Activated gamma-delta T cell treated with anti-CD3 and anti-CD28 coated beads, Interleukin-2, amount 50 U/mL, for 16 hours (primary cell): ENCODE measurements at places on chromosomes 1 and 21.
A peak's percentile ranks its signal among the peaks of the same experiment; 100 is the strongest.

DNA sequence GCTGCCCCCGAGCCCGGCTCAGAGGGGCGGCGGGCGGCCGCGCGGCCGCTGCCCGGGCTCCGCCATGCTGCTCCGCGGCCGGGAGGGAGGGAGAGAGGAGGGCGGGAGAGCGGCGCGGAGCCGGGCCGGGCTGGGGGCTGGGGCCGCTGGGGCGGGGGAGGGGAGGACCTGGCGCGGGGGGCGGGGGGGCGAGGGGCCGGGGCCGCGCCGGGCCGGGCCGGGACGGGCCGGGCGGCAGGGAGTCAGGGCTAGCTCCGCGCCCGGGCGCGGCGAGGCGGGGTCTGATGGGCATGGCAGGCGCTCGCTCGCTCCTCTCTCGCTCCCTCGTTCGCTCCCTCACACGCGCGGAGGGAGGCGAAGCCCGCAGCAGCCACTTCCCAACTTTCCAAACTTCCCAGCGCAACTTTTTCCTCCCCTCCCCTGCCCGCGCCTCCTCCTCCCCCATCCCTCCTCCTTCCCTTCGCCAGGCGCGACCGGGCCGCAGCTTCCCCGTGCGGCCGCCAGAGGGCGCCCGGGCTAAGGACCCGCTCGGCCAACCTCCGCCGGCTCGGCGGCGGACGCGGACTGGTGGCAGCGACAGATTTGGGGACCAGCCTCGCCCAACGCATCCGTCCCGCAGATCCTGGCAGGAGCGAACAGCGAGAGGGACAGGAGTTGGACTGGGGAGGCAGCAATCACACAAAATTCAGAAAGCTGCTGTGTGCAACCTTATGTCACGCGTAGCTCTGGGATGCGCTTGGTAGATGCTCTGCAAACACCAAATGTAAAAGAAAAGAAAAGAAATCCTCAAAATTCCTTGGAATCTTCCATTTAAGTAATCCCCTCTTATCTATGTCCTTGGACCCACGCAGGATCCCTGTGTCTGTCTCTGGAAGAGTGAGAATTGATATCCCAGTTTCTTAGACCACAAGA, at the start of gene TRABD2B:
Gene TRABD2B, minus strand, starts transcription at position 97 of the 912 bp plus-strand sequence.
- DNase-seq: peak; percentile 43

DNA sequence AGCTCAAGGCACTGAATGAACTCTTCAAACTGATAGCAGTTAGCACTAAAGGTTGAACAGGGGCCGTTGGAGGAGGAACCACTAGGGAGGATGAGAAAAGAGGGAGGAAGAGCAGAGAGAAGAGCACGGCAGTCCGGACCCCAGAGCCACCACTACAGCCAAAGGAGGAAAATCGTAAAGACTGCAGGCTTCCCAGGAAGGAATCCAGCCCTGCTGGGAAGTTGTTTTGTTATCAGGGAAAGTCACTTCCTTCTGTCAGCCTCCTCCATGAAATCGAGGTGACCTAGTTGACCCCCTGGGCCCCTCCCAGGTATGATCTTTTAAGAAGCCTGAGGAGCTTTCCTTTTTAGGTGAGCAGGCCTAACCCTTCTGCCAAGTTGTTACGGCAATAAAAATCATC, 88.2 kb downstream of the PBX1 start:
- DNase-seq: no peak

DNA sequence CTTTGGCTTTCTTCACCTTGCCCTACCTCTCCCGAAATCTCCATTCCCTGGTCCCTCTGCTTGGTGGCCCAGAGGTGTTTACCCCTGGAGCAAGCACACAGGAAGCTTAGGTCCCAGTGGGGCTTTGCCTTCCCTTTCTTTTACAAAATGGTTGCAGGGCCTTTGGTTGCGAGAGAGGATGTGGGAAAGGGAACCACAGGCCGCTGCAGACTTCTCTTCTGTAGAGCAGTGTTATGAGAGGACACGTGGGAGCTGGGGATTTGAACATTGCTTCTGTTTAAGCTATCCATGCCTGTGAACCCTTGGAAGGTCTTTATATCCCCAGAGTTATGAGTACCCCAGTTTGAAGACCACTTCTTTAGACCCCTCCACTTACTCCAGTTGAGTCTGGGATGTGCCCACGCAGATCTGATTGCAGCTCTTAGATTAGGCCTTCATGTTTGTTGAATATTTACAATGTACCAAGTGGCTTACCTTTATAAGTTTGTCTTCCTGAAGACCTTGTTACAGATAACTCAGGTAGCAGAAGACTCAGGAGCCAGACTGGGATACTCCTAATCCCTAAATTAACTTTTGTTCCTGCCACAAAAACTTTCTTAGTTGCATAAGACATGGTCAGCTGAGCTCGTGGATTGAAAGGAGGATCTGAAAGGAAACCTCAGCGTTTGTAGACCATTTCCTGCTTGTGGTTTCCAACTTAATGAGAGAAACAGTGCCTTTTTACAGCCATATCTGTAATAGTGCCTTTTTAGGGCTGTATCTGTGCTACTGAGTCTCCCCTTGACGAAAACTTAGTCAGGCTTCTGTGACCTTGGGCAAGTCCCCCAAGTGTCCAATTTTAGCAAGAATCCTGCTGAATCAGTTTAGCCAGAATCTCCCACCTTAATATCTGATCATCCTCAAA, 21.9 kb upstream of the IVNS1ABP start:
- DNase-seq: no peak

DNA sequence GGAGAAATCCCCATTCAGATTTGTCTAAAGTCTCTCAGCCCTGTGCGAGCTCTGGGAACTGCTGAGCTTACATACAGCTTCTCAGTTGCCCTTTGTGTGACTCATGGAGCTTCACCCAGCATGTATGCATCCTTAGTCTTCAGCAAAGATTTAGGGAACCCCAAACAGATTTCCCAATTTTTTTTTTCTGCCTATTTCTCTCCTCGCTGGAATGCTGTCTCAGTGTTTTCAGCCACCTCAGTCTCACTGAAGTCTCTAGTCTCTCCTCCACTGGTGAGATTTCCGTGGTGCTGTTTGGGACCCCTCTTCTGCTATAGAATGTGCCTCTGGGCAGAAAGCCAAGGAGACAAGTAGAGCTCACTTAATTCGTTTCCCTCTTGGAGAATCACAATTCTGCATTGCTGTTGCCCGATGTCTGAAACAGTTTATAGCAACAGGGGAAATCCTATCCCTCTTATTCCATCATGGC, 28.1 kb upstream of the TXLNA start:
- DNase-seq: no peak

GRCh38 chr1:29473161-29473855, 237.0 kb downstream of the PTPRU start:
- DNase-seq: no peak

DNA sequence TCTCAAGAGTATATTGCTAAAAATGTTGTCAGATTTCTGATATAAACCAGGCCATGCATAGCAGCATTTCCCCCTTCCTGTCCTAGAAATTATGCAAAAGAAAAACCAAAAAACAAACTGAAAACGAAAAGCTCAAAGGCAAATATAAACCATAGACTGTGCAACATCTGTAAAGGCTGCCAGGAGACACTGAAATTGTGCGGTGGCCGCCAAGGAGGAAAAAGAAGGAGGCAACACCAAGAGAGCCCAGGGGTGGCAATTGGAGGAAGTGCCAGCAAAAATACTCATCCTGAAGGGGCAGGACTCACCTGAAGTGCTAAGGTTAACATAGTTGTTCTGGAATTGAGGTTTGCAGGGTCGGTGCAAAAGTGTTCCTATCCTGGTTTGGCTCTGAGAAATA, 92.0 kb downstream of the RWDD3 start:
- no peak for DNase-seq

GRCh38 chr1:104761961-104762570, 1012.4 kb downstream of the AMY1C start:
- DNase-seq: no peak

DNA sequence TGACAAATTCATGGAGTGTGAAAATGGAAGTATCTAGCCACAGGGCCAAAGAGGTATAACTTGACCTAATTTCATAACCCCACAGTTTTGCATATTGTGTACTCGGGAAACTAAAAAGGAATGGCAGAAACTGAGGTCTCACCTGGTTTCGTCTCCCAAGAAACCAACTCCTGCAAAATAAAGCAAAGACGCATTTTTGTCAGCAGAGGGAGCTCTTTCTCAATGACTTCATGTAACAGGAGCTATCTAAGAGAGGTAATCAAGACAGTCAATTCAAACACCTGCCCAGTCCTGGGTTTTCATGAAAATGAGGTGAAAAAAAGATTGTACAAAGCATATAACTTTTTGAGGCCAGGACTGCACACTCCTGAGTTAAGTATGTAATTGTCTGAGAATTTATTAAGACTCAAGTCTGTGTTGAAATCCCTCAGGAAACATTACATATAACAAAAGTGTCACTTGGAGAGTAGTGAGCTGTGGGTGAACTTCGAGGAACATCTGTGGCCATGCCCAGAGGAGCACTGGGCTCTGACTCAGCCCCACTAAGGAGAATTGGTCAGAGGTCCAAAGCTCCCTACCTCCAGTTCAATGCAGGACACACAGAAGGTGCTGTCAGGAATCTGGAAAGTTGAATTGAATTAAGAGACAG, 17.6 kb downstream of the FCRL4 start:
- DNase-seq: peak; percentile 4

GRCh38 chr1:54611621-54612020, 11.7 kb downstream of the FAM151A start:
- DNase-seq: no peak

GRCh38 chr1:247336390-247336789, 4.7 kb upstream of the ZNF496 start:
- DNase-seq: no peak

GRCh38 chr1:84861516-84861915, 31.5 kb downstream of the LPAR3 start:
- DNase-seq: no peak

DNA sequence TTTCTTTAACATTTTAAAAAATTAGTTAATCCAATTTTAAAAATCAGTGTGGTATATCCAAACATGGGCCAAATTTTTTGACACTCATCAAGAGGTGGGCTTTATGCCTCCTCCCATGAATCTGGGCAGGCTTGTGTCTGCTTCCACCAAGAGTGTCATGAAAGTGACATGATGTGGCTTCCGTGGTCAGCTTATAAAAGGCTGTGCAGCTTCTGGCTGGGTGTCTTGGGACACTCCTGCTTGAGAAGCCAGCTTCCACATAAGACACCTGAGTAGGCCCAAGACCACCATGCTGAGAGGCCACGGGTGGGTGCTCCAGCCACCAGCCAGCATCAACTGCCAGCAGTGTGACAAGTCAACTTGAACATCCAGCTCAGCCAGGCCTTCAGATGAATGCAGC, 74.3 kb upstream of the RUNX3 start:
- DNase-seq: no peak

DNA sequence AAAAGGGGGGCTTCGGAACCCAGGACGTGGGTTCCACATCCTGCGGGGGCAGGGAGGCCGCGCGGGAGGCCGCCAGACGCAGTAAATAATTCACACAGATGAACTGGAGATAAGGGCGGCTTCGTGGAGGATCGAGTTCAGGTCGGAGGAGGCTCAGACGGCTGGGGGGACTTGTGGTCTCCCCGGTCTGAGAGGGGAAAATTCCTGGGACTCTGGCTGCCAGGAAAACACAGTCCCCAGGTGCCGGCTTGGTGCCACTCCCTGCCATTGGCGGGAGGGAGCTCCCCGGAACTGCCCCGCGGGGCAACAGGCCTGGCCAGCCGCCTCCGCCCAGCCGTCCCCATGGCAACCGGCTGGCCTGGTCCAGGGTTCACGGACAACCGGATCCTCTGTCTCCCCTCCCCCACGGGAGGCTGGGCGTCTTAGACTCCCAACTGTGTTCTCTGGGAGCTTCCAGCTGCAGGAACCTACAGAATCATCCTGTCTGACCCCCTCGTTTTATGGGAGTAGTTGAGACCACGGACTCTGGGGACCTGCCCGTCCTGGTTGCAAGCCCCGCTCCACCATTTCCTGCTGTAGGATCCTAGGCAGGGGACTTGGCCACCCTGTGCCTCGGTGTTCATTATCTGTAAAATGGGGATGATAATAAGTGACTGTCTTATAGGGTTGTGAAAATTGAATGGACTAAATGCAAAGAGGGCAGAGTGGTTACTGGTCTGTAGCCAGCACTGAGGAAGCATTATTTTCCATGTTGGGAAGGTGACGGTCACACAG, 9.6 kb downstream of the CAMK2N1 start:
- no peak for DNase-seq

- peak; percentile 84 for DNase-seq
These were observed 7.6 kb upstream of the IL22RA1 start for GRCh38 chr1:24150234-24151174.

- DNase-seq: no peak
These were observed 8.1 kb downstream of the SNX7 start for GRCh38 chr1:98669355-98670296.

GRCh38 chr1:233331676-233332519, 4.4 kb downstream of the MAP3K21 start:
- DNase-seq: no peak
